ENCODE measurements at places on chromosomes 11 and 22.

GRCh38 chr22:44693756-44694155, 8.2 kb upstream of the PRR5 start:
- no peak for DNase-seq

GRCh38 chr11:16737818-16738192, 642 bp upstream of the C11orf58 start:
- DNase-seq: no peak

DNA sequence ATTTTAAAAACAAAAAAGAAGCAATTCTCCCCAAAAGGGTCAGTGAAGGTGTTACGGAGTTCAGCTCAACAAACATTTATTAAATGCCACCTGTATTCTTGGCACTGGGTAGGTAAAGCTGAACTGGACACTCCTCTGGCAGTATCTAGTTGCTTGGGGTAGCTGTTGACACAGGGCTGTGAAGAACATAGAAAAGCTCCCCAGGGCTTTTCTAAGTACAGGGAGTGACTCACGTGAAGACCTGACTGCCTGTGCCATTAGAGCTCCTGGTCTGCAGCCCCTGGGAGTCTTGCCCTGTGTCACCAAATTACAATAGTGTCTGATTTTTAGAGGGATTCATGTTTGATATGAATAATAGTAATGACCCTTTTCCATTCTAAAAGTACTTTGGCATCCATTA, 43.6 kb downstream of the COA4 start:
- DNase-seq: no peak

- DNase-seq: no peak
Observed at GRCh38 chr22:48729499-48730171, 1098.0 kb downstream of the BRD1 start.

GRCh38 chr22:28230671-28231070, 311.6 kb upstream of the PITPNB start:
- no peak for DNase-seq
